Mesendoderm (in vitro differentiated cells): ENCODE measurements at places on chromosomes 5 and 9.
A peak's percentile ranks its signal among the peaks of the same experiment; 100 is the strongest.

- DNase-seq = no peak
Observed at GRCh38 chr9:80030801-80031200, 459.0 kb downstream of the TLE4 start.

DNA sequence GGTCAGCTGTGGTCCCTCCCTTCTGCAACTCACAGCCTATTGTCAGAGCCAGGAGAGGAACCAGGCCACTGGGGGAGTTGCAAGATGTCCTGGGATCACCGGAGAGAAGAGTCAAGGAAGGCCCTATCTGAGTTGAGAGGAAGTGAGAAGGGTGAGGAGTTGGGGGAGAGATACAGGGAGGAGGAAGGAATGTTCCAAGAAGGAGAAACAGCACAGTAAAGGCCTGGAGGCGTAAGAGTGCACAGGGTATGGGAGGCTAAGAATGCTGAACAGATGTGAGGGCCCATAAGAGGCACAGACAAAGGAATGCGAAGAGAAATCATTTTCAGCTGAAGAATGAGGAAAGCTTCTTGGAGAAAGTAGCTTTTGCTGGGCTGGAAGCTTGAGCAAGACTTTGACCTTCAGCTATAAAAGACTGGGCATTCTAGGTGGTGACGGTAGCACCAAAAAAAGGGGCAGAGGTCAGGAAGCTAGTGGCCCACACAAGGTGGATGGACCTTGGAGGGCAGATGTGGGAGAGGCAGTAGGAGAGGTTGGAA lies 21.6 kb upstream of the CSF1R start:
- DNase-seq = peak; percentile 49

DNA sequence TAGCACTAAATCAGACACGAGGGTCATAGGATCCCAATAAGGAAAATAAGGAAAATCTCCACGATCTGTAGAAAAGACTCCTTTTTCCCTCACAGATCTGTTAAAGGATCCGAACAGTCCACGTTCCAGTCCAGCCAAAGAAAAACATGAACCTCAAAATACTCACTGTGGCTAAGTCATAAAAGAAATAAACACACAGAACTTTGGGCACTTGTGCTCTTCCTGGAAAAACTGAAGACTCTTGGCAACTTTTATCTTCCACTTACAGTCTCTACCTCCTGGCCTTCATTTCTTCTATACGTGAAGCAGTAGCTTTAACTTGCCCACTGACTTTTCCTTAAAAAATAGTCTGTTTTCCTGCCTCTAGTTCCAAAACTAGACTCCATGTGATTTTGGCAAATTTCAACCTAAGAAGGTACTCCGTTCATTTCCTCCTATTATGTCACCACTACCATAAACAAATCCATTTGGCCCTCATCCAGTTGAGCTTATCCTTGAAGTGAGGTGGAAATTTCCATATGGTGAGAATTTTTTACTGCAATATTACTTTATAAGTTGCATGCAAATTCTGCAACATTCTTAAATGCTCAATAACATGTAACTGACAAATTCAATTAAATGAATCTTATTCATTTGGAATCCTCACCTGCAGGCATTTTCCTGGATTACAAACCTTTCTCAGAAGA lies 5.3 kb upstream of the LHFPL2 start:
- DNase-seq = no peak

- DNase-seq = no peak
Observed at GRCh38 chr5:173324115-173325001, 3.9 kb downstream of the STC2 start.

- no peak for DNase-seq
Observed at GRCh38 chr5:168920019-168920810, 341.0 kb upstream of the PANK3 start.

DNA sequence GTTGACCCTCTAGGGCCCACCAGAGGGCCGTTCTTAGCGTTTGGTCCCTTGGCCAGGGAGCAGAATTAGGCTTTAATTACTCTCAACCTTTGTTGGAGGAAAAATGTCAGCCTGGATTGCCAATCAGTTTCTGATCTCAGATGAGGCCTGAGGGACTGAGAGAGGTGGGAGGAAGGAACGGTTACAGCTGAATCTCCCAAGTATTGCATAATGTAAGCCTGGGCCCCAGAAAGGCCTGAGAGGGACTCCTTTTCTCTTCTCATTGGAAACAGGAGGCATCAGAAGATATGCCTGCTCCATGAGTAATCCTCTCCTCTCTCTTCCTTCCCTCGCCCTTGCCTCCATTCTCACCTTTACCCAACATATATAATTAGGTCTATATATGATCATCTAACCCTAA lies 105.7 kb downstream of the INSYN2B start:
- DNase-seq = peak; percentile 15

GRCh38 chr9:27162045-27162444 lies 53.0 kb downstream of the TEK start:
- no peak for DNase-seq

DNA sequence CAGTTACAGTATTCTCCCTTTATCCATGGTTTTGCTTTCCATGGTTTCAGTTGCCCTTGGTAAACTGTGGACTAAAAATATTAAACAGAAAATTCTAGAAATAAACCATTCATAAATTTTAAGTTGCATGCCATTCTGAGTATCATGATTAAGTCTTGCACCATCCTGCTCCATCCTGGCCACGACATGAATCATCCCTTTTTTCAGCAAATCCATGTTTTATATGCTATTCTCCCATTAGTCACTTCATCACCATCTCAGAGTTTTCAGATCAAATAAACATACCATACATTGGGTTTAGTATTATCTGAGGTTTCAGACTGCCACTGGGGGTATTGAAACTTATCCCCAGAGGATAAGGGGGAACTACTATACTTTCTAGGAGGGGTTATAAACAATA lies 234.4 kb upstream of the ATP10B start:
- no peak for DNase-seq

- no peak for DNase-seq
Observed at GRCh38 chr5:43702293-43702692, 99.3 kb downstream of the NNT start.

DNA sequence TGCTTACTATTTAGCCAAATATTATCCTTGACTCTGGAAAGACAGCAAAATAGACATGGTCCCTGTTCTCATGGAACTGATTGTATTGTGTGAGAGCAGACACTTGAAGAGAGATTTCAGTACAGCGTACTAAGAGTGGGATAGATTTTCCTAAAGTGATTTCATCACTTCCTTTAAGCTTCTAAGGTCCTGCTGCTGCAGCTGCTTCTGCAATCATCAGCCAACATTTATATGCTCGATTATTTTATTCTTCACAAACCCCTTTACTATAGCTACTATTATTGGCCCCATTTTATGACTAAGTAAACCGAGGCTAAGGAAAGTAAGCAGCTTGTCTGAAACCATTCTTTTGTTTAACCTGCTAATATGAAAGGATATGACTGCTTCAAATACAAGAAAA lies 137.7 kb downstream of the SPATA31D1 start:
- DNase-seq = no peak

GRCh38 chr9:127783111-127784008 lies 2.5 kb upstream of the CDK9 start:
- no peak for DNase-seq

DNA sequence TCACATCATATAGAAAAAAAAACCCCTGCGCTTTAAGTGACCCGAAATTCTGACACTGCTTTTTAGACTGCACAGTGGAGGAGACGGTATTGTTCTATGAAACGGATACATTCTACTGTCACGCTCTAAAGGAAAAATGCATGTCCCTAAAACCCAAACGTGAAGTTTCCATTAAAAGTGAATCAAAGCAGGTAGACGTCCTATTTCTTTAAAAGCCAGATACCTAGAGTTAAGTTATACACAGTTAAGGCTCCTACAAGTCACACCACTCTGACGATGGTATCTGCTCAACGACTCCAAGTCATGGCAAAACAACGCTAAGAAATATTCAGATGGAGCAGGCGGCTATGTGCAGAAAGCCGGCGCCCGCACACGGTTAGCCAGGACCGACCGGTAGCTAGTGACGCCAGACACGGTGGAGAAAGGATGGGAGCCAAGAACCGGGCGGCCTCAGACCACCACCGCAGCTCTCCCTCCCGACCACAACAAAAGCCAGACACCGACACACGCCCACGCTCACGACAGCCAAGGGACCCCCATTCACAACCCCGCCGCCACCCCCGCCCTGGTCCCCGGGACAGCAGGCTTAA lies 734 bp downstream of the SKP1 start:
- peak; percentile 42 for DNase-seq

DNA sequence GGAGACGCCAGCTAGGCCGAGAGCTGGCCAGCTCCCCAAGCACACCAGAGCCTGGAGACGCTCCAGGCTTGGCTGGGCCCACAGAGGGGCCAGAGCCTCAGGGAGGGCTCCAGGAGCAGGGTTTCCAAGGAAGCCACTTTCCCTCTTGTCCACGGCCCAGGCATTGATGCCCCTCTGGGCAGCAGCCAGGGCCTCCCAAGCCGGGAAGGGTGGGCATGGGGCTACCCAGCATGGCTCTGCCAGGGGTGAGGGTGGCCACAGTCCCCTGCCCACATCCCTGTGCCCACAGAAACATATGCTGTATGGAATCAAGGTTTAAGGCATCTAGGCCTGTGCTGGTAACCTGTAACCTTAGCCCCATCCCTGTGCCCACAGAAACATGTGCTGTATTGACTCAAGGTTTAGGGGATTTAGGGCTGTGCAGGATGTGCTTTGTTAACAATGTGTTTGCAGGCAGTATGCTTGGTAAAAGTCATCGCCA lies 1.5 kb upstream of the DPP7 start:
- no peak for DNase-seq

GRCh38 chr5:14245132-14245925 lies 102.2 kb downstream of the TRIO start:
- no peak for DNase-seq

GRCh38 chr5:114101153-114101552 lies 260.7 kb upstream of the KCNN2 start:
- peak; percentile 33 for DNase-seq

GRCh38 chr9:111440226-111440625 lies 44.0 kb downstream of the ECPAS start:
- DNase-seq = no peak

GRCh38 chr5:123176938-123177275 lies 87.9 kb downstream of the PRDM6 start:
- no peak for DNase-seq

DNA sequence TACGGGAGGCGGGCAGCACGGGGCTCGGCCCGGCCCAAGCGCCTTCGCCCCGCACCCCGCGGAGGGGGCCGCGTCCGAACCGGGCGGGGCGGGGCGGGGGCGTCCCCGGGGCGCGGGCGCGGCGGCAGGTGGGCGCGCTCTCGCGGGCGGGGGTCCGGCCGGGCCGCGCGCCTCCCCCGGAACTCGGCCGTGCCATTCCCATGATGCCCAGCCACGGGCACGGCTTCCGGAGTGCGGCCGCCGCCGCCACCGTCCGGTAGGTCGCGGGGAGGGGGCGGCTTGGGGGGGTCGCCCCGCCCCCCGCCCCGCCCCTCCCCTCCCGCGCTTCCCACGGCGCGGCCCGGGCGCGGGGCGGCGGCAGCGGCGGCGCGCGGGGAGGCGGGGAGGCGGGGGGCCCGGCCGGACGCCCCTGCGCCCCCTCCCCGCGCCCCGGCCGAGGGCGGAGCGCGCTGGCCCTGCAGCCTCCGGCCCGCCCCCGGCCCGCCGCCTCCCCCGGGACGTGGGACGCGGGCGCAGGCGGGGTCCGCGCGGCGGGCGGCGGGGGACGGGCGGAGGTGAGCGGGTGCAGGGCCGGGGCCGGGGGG lies at the start of gene PPP1R26:
Gene PPP1R26 (plus strand): TSS at position 314 of the 584 bp plus-strand sequence. CDS start 4,729 bp downstream, outside the sequence.
- no peak for DNase-seq

- DNase-seq = no peak
Observed at GRCh38 chr9:112224401-112225289, 49.5 kb upstream of the SUSD1 start.

- DNase-seq = peak; percentile 69
Observed at GRCh38 chr9:33239921-33240320, at the start of gene SPINK4. TSS of gene SPINK4 (plus strand) at chr9:33240167. CDS start at chr9:33240209, 42 bp downstream.

- DNase-seq = peak; percentile 37
Observed at GRCh38 chr5:1008451-1009358, at the start of gene NKD2. TSS of gene NKD2 (plus strand) at chr5:1008802. CDS start at chr5:1009058, 256 bp downstream.

GRCh38 chr9:112848316-112849151 lies 42.1 kb downstream of the SLC46A2 start:
- no peak for DNase-seq

- no peak for DNase-seq
Observed at GRCh38 chr9:20377790-20378189, 244.5 kb downstream of the MLLT3 start.

DNA sequence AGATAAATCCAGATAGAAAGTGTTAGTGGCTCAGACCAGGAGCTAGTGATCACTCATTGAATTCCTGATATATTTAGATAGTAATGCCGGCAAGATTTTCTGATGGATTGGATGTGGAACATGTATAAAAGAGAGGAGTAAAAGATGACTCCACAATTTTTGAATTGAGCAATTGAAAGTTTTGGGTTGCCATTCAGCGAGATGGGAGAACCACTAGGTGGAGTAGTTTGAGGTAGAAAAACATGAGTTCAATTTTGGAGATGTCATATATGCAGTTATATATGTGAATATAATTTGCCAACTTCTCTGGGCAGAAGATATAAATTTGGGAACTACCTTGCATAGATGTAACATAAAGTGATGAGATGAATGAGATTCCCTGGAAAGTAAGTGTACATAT lies 502.5 kb upstream of the SEMA6A start:
- peak; percentile 25 for DNase-seq

DNA sequence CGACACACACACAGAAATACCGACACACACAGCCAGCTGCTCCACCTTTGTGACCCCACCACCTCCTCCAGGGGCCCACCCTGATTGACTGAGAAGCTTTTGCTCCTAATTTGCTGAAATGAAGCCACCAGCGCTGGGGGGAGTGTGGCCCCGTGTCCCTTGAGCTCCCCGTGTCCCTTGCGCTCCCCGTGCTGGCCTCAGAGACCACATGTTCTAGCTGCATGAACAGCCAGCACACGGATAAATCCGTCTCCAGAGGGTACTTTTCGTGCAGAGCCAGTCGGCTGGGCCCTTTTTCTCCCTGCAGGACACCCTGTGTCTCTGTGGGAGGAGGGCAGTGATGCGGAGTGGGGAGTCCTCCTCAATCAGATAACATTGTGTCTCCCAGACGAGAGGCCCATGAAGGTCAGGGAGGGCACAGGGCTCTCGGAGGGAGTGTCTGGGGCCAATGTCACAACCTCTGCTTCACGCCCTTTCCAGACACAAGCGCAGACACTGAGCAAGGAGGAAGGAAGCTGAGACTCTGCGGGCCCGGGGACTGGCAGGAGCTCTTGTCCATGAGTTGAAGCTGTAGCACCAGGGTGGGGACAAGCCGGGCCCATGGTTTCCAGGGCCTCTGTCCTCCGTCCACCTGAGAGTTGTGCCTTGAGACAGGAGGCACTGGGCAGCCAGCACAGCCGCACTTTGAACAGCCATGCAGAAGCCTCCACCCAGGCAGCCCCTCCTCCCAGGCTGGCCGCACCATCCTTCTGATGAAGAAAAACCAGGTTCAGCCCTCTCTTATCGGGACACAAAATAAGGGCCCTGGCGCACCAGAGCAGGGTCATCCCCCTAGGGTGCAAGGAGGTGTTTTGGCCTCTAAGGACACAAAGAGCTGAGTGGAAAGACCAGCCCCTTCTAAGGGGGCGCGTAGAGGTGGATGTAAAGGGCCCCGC lies 36.4 kb upstream of the SLC6A19 start:
- DNase-seq = no peak

DNA sequence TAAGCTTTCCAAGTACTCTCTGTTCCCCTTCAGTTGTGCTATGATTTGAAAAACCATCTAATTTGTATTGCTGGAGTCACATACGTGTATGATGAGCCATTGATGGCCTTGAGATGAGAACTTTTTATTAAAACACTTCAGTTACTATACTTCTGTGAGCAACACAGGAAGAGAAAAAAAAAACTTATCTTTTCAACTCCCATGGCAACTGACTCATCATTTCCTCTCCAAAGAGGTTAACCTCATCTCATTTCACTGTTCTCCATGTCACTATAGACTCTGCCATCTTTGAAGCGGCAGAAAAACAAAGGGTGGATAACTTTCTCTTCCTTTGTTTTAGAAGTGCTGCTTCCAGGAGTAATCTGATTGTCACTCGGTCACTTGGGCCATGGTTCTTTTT lies 104.3 kb upstream of the PCSK1 start:
- DNase-seq = no peak
